HCEC 1CT (cell line): ENCODE measurements at places on chromosomes 6 and 20.

GRCh38 chr6:85424981-85425380 is 24.9 kb upstream of the NT5E start:
- no peak for DNase-seq

DNA sequence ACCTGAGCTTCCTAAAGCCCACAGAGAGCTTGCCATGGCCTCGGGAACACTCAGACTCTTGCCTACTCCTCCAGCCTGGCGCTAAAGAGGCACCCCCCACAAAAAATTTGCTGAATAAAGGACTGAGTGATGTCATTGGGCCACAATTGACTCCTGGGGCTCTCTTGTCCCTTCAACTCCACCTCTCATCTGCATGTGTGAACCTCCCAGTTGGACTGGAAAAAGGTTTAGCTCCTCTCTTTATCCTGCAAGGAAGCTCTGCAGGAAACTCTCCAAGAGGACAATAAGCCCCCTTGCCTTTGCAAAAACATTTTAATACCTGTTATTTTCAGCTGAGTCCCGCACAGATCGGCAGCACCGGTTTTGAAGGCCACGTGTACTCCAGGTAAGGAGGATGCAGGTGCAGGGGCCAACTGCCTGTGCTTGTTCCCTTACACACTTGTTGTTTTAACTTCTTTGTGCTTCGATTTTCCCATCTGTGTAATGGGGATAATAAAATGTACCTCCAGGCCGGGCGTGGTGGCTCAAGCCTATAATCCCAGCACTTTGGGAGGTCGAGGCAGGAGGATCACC is 107.3 kb downstream of the TFAP2C start:
- no peak for DNase-seq

DNA sequence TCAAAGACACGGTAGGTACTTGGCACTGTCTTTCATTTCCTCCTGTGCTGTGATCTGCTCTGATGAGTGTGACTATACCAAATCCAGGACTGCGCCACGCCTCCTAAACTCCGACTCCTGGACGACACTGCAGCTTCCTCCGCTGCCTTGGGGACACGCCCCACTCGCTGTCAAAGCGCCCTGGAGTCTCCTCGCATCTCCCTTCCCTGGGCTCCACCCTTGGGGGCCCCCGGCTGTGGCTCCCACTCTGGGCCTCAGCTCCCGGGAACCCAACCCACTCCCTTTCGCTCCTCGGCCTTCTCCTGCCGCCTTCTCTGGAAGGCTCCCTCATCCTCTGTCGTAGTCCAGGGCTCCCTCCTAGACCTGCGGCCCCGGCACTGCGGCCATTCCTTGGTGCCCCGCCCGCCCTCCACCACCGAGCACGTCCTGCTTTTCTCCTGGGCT is 61.2 kb downstream of the RSPH3 start:
- DNase-seq: no peak

DNA sequence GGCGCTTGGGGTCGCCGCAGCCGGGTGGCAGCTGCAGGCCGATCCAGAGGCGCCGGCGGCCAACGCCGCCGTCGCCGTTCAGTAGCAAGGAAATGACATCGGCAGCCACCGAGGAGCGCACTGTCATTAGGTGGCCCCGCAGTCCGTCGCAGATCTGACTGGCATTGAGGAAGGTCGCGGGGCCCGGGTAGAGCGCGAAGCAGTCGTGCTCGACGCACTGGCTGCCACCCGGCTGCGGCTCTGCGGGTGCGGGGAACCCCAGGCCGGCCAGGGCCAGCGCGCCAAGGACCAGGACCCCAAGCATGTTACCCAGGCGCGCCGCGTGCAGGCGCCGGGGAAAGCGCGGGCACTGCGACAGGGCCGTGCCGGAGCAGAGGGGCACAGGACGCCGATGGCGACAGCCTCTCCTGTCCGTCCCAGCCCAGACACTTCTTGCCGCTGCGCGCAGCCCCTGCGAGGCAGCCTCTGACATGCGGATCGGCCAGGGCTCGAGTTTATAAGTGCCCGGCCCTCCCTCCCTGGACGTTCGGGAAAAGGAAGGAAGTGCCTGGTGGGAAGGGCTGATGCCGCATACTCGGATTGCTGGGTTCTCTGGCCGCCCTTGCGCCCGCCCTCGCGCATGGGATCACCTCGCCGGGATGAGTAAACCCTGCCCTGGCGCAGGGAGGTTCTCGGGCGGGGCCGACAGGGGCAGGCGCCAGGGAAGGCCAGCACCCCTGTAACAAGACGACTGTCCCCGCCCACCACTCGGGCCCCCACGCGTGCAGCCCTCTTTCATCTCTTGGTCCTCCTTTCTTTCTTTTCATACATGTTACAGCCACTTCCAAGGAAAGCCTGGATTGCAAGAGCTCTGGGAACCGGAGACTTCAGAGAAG is at the start of gene THBD:
Gene THBD (minus strand): TSS at position 472 of the 875 bp plus-strand sequence. CDS start 168 bp downstream, at position 304.
- peak; percentile 71 for DNase-seq

- no peak for DNase-seq
Observed at GRCh38 chr6:164021589-164022250, 607.2 kb downstream of the QKI start.

DNA sequence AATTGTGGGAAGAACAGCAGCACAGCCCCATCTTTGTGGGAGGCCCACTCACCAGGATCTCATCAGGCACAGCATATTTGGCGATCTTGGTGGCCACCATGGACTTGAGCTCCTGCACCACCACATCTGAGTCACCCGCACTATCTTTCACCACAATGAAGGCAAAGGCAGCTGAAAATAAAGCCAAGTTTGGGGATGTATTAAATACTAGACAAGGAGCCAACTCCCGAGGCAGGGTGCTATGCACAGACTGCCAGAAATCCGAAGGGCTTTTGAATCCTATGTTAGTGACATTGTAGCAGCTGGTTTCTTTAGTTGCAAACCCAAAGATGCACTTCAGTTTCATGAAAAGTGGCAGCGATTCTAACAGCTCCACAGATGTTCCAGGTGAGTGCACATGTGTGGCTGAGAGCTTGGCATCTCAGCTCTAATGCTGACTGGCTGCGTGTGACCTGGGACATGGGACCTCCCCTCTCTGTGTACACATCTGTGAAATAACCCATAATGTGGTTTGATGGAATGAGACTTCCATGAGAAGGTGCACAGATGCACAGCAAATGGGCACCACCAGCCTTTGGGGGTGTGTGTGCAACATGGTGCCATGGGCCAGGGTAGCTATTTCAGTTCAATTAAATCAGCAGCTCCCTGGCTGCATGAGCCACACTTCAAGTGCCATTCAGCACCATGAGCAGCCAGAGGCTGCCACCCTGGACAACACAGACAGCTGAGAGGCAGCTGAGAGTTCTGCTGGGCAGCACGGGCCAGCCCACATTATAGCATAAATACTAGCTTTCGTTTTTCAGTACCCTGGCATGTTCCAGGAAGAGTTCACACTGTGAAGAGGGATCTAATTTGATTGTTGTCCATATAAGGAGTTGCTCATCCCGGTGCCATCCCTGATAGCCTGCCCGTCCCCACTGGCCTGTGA is 16.9 kb upstream of the APMAP start:
- DNase-seq: no peak

DNA sequence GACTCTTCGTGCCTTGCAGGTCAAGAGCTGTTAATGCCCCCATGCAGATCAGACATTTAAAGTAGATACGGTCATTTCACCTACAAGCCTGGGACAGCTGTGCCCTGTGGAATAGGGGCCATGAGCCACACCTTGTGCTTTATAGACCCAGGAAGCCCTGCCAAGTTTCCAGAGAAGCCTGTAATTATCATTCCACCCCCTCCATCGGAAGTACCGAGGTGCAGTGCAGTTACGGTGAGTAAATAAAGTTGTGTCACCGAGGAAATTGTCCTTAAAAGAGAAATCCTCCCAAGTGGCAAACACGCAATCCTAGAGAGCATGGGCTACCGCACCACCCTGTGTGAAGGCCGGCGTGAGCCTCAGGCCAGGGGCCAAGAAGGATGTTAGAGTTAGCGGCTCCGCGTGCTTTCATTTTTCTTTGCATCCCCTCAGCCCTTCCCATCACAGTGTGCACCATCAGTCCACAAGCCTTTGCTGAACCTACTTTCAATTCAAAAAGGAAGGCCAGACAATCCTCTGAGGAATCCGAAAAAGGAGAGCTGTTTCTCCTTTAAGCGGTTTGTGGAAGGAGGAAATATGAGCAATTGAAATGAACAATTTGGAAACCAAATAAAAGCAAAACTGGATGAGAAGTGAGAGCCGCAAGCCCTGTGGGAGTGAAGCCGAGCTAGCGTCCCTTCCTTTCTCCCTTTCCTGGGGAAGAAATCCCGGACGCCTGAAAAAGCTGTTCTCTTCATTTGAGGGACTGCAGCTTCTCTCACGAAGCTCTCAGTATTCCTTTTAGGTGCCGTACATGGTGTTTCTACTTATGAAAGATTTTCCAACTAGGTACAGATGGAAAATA is 183.3 kb upstream of the PDE10A start:
- DNase-seq: no peak

DNA sequence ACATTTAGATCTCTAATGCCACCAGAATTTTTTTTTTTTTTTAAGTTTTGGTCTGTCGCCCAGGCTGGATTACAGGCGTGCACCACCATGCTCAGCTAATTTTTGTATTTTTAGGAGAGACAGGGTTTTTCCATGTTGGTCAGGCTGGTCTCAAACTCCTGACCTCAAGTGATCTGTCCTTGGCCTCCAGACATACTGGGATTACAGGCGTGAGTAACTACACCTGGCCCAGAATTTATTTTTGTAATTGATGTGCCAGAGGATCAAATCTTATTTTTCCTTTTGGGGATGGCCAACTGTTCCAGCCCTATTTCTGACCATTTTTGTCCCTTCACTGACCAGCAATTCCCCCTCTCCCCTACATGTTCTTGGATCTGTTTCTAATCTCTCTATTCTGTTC is 18.0 kb upstream of the MYMX start:
- DNase-seq: no peak

- no peak for DNase-seq
Observed at GRCh38 chr20:58148891-58149290, 79.6 kb downstream of the ANKRD60 start.

GRCh38 chr6:47455533-47456209 is 21.9 kb upstream of the CD2AP start:
- no peak for DNase-seq

GRCh38 chr6:157107915-157108651 is 215.2 kb downstream of the TMEM242 start:
- peak; percentile 88 for DNase-seq

- peak; percentile 97 for DNase-seq
Observed at GRCh38 chr20:35171753-35172433, at the start of gene PROCR. Gene PROCR (plus strand): TSS chr20:35172072. CDS start chr20:35172155, 83 bp downstream.

GRCh38 chr6:43054206-43054943 is 724 bp upstream of the CUL7 start:
- DNase-seq: no peak

- no peak for DNase-seq
Observed at GRCh38 chr20:21387528-21387927, 9.8 kb downstream of the NKX2-4 start.

DNA sequence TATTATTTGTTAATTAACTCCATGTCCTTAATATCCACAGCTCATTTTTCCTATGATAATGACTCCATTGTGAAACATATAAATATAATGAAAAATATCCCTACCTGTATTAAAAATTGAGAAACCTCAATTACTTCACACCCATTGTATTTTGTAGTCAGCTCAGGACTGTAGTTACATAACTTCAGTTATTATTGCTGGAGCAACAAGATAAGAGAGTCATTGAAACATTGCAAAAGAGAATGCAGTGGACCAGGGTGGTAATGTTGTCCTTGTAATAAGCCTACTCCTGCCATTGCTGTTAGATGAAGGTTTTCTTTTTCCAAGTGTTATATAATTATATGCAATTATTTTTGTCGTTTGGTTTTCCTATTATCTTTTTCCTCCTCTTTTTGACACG is 184.4 kb downstream of the PRL start:
- no peak for DNase-seq

GRCh38 chr6:166955121-166955864 is 1.1 kb downstream of the RNASET2 start:
- no peak for DNase-seq

DNA sequence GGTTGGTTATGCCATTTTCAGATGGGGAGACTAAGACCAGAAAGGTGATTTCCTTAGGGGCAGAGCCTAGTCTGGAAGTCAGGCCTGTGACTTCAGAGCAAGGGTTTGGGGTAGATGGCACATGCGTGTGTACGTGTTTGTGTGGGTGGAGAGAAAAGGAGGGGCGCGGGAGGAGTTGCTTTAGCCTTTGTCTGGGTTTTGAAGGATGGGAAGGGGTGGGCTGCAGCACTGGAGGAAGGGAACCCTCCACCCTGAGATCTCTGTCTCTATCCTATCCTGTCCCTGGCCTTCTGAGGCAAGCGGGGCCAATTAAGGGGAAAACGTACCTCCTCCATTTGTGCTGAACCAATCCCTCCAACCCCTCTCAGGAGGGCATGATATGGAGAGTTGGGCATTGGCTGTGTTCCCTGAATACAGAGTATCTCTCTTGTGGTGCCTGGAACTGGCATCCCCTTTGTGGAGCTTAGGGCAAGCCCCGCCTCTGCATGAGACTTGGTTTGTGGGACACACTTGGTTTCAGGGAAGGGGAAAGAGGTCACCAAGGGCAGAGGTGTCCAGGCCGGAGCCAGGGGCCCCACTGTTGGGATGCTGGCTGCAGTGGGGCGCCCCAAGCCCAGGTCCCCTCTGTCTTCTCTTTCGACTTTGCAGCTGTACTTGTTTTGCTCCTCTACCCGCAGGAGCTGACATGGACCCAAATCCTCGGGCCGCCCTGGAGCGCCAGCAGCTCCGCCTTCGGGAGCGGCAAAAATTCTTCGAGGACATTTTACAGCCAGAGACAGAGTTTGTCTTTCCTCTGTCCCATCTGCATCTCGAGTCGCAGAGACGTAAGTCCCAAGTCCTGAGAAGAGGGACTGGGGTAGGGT is at the start of gene DBNDD2:
Gene DBNDD2 (plus strand): TSS at position 507 of the 863 bp plus-strand sequence. CDS start 179 bp downstream, at position 686.
- no peak for DNase-seq
